ENCODE measurements at places on chromosomes 7 and 10.

GRCh38 chr10:3408603-3409365 is 236.2 kb upstream of the PITRM1 start:
- DNase-seq, result no peak

GRCh38 chr10:124536496-124537050 is 75.0 kb downstream of the LHPP start:
- DNase-seq, result no peak

GRCh38 chr7:69849268-69849667 is 251.0 kb downstream of the AUTS2 start:
- DNase-seq, result no peak

- no peak for DNase-seq
Measured at GRCh38 chr10:60224066-60224705, 165.5 kb downstream of the ANK3 start.

DNA sequence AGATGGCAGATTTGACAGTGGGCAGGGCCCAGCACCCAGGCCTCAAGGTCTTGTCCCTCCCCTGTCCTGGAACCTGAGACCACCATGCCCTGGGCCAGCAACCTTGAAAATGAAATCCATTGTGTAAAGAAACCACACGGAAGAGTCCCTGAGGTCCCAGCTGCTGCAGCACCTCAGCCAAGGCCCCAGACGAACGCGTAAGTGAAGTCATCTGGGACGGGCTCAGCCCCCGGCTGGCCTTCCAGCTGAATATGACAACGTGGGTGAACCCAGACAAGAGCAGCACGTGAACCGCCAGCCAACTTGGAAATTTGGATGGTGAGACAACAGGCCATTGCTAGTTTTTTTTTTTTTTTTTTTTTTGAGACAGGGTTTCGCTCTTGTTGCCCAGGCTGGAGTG is 70.3 kb downstream of the CYTH3 start:
- no peak for DNase-seq

All from RWPE2 (cell line).